ENCODE measurements at places on chromosomes 5 and 9.

GRCh38 chr9:70635790-70636189, 221.3 kb upstream of the KLF9 start:
- DNase-seq, result no peak

DNA sequence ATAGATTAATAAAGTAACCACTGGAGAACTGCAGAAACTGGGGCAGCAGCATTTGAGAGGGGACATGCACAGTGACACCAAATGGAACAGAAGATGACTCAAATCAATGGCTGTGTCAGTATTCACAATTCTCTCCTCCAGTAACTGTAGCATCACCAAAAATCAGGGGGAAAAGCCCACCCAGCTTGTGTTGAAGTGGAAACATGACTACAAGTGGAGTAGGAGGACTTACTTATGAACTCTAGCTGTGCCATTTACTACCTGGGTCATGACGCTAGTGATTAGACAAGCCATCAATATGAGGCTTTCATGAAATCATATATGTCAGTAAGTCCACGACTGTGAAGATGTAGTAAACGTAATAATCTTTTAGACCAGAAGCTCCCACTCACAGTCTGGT, 199.8 kb upstream of the PTGER4 start:
- DNase-seq, result no peak

DNA sequence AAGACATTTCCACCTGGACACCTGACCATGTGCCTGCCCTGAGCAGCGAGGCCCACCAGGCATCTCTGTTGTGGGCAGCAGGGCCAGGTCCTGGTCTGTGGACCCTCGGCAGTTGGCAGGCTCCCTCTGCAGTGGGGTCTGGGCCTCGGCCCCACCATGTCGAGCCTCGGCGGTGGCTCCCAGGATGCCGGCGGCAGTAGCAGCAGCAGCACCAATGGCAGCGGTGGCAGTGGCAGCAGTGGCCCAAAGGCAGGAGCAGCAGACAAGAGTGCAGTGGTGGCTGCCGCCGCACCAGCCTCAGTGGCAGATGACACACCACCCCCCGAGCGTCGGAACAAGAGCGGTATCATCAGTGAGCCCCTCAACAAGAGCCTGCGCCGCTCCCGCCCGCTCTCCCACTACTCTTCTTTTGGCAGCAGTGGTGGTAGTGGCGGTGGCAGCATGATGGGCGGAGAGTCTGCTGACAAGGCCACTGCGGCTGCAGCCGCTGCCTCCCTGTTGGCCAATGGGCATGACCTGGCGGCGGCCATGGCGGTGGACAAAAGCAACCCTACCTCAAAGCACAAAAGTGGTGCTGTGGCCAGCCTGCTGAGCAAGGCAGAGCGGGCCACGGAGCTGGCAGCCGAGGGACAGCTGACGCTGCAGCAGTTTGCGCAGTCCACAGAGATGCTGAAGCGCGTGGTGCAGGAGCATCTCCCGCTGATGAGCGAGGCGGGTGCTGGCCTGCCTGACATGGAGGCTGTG, 32.4 kb downstream of the CXXC5 start:
- no peak for DNase-seq

DNA sequence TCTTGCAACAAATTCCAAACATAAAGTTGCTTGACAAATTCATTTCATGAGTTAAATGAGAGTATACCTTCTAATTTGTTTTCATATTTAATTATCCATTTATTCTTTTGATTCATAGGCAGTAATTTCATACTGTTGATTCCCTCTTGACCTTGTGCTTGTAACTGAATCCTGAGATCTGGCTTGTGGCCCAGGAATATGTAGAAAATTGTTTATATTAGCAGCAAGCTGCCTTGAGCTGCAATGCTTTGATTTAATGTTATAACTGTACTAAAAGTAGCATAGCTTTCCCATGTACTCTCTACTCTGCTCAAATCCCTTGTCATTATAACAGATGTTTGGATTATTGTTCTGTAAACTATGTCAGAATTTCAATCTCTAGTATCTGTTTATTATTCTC, 780.7 kb downstream of the NR2F1-AS1 start:
- DNase-seq, result peak; percentile 18

DNA sequence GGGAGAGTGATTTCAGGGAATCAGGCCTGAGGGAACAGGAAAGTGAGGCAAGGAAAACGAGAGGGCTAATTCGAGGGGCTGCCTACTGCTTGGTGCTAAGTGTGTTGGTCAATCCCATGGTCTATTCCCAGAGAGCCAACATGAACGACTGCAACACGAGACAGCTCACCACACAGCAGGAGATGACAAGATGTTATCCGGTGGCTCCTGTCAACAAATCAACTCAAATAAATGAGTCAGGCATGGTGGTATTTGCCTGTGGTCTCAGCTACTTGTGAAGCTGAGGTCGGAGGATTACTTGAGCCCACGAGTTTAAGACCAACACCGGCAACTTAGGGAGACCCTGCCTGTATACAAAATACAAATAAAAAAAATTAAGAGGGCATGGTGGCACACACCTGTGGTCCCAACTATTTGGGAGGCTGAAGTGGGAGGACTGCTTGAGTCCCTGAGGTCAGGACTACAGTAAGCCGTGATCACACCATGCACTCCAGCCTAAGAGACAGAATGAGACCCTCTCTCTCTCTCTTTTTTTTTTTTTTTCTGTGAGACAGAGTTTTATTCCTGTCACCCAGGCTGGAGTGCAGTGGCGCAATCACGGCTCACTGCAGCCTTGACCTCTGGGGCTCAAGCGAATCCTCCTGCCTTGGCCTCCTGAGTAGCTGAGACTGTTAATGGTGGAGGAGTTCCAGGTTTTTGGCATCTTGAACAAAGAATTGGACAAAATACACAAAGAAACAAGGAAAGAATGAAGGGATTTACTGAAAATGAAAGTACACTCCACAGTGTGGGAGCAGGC, 9.0 kb upstream of the FAF2 start:
- DNase-seq, result no peak

DNA sequence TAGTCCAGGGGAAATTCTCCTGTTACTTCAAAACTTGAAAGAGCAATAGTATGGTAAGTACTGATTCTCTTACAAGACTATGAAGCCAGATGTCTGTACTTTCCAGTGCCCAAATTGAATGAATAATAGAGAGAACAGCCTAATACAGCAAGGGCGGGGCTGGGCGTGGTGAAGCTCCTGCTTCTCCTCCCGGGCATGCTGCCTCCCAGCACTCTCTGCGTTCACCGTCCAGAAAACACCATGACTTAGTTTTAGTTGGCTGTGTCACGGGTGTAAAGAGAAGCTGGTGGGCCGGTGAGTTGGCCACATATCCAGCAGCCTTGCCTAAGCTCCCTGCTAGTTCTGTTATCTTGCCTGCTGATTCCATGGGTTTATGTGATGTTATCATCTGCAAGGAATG, 40.7 kb upstream of the ADAMTS2 start:
- no peak for DNase-seq

- DNase-seq, result no peak
Observed at GRCh38 chr5:178058321-178059012, 54.9 kb upstream of the N4BP3 start.

- no peak for DNase-seq
Observed at GRCh38 chr5:54521856-54522479, 4.4 kb downstream of the SNX18 start.
